ENCODE measurements at places on chromosomes 5 and 9. TPM values are rescaled to one million over a fixed set of nuclear protein-coding genes. Genes with fewer than 3 reads are reported as not detected.

DNA sequence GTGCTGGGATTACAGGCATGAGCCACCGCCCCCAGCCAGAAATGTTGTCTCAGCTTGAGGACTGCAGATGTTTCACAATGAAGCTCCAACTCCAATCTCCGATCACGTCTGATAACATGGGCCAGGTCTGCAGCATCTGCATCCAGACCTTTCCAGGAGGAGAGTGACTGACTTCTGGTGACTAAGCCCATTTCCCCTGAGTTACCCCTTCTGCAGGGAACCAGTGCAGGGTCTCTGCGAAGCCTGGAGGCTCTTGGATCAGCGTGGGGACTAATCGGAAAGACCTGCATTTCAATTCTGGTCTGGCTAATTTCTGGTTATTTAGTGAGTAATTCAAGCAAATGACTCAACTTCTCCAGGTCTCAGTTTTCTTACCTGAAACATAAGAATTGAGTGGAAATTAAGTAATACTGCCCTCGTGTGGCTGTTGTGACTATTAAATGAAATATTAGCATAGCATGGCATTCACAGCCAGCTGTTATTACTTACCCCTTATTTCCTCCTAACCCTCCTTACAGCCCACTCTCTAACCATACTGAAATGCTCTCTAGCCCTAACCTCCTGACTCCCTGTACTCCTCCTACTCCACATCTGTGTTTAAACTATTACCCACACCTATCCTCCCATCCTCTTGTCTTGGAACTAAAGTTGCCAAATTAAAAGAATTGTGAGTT is 2.2 kb upstream of the GNPDA1 start:
- DNase-seq, result no peak

Gene ANKRD34B
- not detected for total RNA-seq

DNA sequence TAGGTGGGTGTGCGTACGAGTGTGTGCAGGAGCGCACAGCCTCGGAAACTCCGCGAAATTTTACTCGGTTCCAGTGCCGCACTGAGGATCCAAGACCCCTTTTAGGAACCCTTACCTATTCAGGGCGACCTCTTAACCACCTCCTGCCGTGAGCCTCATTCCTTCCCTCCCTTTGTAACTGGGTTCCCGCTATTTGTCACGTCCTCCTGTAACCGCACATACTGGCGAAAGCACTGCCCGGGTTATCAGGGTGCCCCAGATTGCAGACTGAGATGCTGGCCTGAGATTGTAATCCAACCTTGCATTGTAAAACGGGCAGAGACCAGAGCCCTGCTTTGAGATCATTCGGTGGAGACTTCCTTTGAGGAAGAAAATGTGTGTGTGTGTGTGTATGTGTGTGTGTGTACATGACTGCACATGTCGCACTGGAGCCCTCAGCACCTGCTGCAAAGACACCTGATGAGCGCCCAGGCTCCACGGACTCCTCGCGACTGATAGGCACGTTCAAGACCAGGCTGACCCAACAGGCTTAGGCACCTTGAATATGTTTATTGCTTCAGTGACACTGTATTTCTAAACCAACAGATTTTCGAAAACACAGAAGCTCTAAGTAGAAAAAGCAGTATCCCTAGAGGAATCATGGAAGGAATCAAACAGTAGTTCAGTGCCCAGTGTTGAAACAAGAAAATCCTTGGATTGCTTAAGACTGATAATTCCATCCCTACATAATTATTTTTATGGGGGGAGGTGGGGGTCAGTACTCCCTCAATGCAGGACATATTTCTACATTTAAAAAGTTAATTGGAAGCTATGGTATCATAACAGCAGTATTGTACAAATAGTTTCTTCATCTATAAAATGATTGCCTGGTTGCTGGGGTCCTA is 86.5 kb upstream of the TNFAIP8 start:
- no peak for DNase-seq

DNA sequence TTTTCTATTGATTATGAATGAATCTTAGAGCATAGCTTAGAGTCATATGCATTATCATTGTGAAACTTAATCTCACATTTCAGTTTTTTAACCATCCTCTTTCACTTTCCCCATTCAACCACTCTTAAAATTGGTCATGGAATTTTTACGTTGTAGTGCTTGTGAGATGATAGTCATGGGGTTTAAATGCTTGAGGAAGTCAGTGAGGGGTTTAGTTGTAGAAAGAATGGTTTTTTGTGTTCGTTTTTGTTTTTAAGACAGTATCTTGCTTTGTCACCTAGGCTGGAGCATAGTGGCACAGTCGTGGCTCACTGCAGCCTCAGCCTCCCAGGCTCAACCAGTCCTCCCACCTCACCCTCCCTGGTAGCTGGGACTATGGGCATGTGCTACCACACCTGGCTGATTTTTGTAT is 19.6 kb downstream of the UGCG start:
- no peak for DNase-seq

DNA sequence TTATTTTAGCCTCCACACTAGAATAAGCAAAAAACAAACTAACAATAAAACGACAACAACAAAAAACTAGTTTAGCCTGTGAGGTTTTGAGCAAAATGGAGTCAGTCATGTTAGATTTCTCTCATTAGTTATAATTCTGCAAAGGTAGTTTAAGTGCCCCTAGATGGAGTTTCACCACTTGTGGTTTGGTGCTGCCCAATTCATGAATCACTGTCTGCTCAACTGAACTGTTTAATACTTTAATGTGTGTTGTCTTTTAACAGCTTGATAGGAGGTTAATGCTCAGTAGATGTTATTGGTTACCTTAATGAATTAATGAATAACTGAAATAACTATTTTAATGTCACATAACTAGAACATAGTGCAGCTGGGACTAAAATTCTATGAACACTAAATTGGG is 3.5 kb upstream of the PLAA start:
- no peak for DNase-seq

Gene PCDHGC5
- total RNA-seq, result 3.4 TPM

DNA sequence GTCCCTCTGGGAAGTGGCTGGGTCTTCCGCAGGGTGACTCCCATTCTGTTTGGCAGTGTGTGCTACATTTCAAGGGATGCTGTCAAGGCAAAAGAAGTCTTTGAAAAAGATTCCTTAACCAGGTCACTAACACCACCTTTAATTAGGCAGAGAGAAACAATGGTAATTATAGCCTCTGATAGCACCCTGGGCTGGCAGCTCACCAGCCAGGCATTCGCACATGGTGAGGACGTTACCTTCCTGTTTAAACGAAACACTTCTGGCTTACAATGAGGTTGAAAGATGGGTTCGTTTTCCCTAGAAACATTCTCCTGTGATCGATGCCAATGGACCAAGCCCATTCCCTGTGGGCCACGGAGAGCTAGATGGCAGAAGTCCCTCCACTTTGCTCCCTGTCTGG is 230.1 kb upstream of the PANK3 start:
- no peak for DNase-seq

DNA sequence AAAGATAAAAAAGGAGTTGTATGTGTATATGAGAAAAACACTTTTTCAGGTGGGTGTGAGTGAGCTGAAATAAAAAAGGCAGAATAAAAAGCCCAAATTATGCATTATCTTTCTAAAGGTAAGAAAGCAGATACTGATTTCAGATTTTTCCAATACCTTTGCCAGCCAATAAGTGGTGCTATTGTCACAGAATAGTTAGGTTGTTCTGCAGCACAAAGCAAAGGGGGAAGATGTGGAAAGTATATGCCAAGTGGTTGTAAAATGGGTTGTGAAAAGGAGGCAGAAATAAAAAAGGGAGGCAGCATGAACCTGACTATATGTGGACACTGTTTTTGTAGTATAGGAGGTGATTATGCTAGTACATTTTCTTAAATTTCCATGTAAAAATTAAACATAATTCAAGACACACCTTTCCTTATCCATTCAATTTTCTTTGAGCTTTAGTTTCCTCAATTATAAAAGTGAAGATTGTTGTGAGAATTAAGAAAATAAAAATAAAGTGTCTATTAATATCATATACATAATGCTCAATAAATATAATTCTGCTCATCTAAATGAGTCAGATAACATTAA is 106.7 kb downstream of the SMIM15 start:
- no peak for DNase-seq

- no peak for DNase-seq
These were observed 639.3 kb downstream of the MTRR start for GRCh38 chr5:8508231-8508630.

DNA sequence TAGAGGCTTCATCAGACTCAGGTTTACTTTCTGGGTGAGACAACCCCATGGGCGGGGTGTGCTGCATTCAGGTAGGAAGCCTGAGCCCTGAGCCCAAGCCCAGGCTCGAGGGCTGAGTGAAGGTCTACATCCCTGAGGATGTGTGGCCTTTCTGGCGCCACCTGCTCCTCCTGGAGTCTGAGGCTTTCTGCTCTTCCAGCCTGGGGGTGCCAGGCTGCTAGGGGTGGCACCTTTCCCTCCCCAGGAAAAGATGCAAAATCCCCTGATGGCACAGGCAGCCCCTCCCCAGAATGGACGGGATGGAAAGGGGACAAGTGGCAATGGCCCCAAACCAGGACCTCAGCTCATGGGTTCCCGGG is 44.4 kb upstream of the PRRC2B start:
- DNase-seq, result no peak

Gene ADAMTS12
- total RNA-seq, result 7.6 TPM

Gene C9
- not detected for total RNA-seq

GRCh38 chr9:15501179-15501578 is 9.6 kb downstream of the PSIP1 start:
- no peak for DNase-seq

- no peak for DNase-seq
These were observed 94.1 kb downstream of the RXRA start for GRCh38 chr9:134420281-134420845.

- no peak for DNase-seq
These were observed 171.7 kb downstream of the TTLL11 start for GRCh38 chr9:121921444-121921843.

- no peak for DNase-seq
These were observed 660.3 kb downstream of the ISL1 start for GRCh38 chr5:52043543-52043942.

Gene ARHGAP26
- 42.5 TPM for total RNA-seq

DNA sequence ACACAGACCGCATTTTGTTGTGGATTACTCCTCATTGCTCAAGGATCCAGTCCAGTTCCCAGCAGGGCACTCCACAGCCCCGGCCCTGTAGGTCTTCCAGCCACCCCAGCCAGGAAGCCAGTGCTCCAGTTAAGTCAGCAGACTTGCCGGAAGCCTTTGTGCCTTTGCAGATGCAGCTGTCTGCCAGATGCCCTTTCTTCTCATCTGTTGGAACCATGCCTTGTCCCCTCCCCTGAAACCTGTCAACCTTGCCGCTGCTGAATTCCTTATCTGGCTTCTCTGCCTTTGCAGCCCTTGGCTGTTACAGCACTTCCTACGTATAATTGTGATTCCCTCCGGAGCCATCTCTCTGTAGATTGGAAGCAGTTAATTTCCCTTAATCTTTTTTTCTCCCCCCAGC is 28.4 kb downstream of the PSAT1 start:
- DNase-seq, result no peak

DNA sequence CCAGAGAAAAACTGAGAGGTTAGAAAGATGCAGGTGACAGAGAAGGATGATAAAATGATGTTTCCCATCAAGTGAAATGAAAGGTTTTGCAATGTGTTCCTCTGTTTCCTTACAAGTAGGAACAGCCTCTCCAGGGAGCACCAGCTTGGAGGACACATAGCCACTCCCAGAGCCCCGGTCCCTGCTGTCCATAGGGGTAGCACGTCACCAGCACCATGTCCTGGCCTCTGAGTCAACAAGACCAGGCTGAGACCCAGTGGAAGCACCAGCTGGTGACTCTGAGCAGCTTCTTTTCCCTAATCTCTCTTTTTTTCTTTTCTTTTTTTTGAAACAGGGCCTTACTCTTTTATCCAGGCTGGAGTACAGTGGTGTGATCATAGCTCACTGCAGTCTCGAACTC is 19.4 kb upstream of the HMCN2 start:
- DNase-seq, result no peak

Gene SLC45A2
- not detected for total RNA-seq

GRCh38 chr9:4344946-4345345 is 45.1 kb upstream of the GLIS3 start:
- DNase-seq, result no peak

DNA sequence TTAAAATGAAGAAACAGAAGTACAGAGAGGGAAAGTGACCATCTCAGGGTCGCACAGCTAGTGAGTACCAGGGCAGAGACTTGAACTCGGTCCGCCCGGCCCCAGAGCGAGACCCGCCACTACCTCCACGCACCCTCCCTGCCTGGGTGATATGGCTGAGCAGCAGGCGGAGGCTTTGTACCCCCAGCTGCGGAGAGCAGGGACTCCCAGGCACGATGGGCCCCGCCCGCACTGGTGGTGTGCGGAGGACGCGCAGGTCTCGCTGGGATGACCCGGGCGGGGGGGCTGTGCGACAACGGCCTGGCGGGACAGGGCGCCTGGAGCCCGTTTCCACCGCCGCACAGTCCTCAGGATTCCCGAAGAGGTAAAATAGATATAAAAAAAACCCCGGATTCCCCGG is 64.7 kb upstream of the LARP1 start:
- no peak for DNase-seq

DNA sequence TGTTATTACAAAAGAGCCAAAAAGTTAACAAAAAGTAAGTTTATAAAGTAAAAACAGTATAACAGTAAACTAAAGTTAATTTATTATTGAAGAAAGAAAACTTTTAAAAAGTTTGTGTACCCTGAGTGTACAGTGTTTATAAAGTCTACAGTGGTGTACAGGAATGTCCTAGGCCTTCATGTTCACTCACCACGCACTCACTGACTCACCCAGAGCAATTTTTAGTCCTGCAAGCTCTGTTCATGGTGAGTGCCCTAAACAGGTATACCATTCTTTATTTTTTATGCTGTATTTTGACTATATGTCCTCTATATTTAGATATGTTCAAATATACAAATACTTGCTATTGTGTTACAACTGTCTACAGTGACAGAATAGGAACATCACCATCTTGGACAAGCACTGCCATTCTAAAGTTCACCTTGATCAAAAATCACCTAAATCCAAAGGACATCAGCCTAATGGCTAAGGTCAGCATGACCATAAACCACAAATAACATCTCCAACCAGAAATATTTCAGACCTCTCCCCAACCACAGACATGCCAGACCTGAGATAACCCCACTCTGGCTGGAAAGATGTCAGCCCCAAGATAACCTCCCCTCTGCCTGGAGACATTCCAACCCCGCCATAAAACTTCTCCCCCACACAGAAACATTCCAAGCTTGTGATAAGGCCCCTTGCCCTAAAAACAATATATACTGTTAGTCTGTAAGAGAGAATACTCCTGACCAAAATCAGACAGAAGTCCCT is 56.1 kb downstream of the AGXT2 start:
- no peak for DNase-seq

Gene C5
- 2.0 TPM for total RNA-seq

Gene MYMK
- not detected for total RNA-seq

Gene NDUFS6
- total RNA-seq, result 26.8 TPM

Gene NPR3
- 14.7 TPM for total RNA-seq

DNA sequence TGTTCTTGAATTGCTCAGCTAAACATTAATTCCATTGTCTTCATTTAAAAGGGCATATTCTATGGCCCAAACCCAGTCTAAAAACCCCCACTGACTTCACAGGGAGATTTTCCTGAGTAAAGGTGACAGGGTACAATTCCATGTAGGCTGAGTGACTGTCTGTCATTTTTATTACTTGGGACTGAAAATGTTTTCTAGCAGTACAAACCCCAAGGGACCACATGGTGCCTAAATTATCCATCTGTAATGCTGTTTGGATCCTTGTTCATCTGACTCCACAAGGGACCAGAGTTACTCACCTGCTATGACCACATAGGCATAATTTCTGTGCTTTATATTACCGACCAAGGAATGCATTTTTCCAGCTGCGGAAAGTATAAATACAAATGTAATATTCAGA is 349.1 kb downstream of the ZNF608 start:
- DNase-seq, result no peak

GRCh38 chr5:36357391-36357975 is 55.8 kb upstream of the RANBP3L start:
- DNase-seq, result no peak

Data from vagina (tissue), 2 donors.